ENCODE measurements at places on chromosomes 4 and X.

DNA sequence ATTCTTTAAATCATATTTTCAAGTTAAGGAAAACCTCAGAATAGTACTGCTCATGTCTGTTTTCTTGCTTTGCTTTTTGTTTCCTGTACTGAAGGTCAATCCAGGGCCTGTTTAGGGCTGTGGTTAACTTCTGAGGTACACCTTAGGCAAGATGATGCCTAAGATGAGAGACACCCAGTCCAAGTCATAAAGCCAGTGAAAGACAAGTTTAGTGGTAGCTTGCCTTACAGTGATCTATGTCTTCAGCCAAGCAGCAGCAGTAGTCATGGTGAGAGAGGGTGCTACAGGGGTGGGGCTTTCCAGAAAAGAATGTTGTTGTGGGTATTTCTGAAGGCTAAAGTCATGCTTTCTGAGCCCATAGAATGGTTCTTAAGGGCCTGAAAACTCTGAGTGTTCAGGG, 173.7 kb downstream of the VSIG4 start:
- no peak for DNase-seq

- no peak for DNase-seq
Measured at GRCh38 chrX:100381619-100382018, 28.5 kb downstream of the PCDH19 start.

DNA sequence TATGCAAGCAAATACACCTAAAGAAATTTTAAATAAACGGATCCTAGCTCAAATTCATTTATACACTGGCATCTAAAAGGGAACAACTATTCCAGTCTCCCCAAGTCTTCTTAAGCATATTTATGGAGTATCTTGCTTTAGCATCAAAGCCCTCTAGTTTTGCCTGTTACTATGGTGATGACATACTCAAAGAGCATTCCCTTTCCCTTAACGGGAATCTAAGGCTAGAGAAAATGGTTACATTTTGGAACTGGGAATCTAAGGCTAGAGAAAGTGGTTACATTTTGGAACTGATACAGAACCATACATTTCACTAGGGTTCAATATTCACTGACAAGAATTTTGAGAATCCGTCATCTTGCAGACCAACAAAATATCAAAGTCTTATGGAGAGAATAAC, 271.2 kb downstream of the CHIC1 start:
- no peak for DNase-seq

DNA sequence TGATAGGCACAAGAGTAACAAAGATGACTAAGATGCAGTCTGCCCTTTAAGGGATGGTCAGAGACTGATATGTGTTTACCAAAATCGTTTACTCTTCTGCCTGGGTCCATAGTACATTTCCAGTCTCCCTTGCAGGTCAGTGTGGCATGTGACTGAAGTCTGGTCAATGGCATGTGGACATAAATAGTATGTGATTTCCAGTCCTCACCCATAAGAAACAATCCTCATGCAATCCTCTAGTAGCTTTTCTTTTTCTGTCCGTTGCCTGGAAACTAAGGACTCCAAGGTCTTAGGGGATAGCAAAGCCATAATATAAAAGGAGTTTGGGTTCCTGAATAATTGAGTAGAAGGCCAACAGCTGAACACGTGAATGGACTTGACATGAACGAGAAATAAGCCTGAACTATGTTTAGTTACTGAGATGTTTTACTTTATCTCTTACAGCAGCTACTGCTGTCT, 1.1 kb downstream of the SLC9B2 start:
- no peak for DNase-seq

DNA sequence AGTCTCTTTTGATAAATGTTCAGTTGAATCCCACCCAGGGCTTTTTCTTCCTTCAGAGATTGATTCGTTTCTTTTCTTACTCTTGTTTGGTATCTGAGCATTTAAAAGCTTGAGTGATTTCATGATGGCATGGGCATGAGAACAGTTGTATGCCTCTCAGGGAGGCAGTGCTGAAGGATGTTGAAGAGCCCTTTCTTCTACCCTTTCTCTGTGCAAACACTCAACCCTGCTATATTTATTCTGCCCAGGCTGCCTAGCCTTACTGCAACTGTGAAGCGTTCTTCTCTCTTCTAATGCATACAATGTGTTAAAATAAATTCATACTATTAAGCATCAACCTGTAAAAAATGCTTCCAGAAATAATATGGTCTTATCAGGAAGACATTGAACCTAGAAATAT, 367.6 kb upstream of the LCORL start:
- DNase-seq: no peak

GRCh38 chrX:38819163-38819562, 17.9 kb downstream of the MID1IP1 start:
- no peak for DNase-seq

GRCh38 chr4:128630871-128631270, 178.6 kb upstream of the JADE1 start:
- DNase-seq: no peak

- DNase-seq: no peak
Measured at GRCh38 chr4:27916452-27917184, 1056.0 kb downstream of the STIM2 start.

DNA sequence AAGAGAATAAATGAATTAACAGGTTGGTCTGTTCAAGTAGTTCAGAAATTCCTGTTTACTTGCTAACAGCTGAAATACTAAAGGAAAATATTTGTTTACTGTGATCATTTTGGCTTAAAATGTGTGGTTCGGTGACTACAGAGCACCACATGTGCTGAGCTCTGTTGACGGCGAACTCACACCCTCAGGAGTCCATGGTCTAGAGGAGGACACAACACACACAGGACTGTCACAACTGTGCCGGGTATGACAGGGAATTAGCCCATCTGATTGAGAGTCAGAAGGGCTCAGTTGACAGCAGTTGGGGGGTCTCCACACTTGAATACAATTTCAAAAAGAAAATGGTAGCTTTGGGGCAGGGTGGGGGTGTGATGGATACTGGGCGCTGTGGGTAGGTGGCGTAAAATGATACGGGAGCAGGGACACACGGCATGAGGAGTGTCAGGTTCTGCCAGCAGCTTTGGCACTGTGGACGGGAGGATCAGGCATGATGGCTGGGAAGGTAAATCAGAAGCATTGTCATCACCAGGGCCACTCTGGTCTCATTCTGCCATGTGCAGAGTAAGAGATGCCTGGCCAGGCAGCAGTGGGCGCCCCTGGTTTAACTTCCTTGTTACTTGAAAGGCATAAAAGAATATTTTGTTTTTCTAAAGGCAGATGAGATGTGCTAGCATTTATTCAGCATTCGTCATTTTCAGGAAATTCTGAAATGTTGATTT, 33.3 kb downstream of the CLDN22 start:
- DNase-seq: no peak

DNA sequence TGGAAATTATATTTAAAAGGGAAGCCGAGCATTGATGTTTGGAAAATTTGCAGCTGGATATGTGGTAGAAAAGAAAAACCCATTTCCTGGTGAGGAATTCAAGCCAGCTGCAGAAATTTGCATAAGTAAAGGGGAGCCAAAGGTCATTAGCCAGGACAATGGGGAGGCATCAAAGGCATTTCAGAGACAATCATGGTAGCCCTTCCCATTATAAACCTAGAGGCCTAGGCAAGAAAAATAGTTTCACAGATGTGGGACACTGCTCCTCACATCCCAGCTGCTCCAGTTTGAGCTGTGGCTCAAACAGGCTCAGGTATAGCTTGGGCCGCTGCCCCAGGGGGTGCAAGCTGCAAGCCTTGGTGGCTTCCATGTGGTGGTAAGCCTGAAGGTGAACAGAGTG, 35.8 kb downstream of the NAP1L3 start:
- no peak for DNase-seq

DNA sequence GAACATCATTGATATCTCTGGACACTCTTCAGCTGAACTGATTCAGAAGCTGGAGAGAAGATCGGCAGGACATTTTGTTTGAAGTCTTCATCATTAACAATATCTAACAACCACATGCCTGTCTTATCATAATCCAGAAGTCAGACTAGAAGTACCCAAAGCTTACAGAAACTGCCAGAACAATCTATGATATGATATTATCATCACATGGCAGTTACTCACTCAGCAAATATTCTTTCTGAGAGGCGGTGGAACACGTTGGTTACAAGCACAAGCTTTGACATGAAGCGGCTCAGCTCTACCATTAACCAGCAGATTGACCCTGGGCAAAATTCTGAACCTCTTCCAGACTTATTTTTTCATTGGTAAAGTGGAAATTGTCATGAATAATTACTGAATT, 69.4 kb upstream of the KIT start:
- no peak for DNase-seq

- DNase-seq: no peak
Measured at GRCh38 chr4:186743261-186743660, 19.6 kb upstream of the FAT1 start.

GRCh38 chrX:115013705-115014104, 3.7 kb downstream of the IL13RA2 start:
- no peak for DNase-seq

DNA sequence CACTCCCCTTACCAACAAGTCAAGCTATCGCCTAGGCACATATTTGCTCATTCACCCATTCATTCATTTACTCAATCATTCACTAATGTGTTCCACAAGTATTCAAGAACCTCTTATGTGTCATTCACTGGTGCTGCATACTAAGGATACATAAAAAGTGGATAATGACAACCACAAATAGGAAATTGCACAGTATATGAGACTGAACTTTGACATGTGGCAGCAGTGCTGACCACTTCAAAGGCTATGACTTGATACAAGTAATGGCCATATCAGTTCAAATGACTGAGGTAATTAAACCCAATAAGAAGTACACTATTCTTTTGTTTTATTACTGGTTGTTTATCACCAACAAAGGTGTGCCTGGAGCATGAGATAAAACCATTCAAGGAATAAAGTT, 282.5 kb downstream of the KLHL13 start:
- no peak for DNase-seq
